ENCODE measurements at places on chromosomes 5 and 9. TPM values are rescaled to one million over a fixed set of nuclear protein-coding genes. Genes with fewer than 3 reads are reported as not detected.

DNA sequence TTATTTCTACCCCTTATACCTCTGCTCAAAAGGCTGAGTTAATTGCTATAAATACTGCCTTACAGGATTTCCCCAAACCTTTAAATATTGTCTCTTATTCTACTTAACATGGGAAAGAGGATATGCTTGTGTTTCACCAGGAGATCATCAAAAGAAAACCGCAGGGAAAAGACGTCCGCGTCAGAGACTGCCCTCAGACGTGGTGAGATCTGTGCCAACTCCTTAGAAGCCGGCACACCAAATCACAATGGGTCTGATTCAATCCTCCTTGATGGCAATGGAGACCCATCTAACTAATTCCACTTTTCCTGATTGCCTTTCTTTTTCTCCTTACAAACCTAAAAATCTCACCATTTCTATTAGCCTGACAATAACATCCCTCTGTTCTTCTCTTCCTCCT lies 55.0 kb downstream of the SH3PXD2B start:
- DNase-seq: no peak

GRCh38 chr9:81666123-81666522 lies 23.2 kb downstream of the TLE1 start:
- DNase-seq: no peak

- DNase-seq: no peak
These were observed 43.4 kb upstream of the PAM start for GRCh38 chr5:102711525-102712385.

GABRA6 gene
- not detected for polyA plus RNA-seq

- DNase-seq: no peak
These were observed 57.8 kb downstream of the C9orf153 start for GRCh38 chr9:86201474-86202337.

- DNase-seq: peak; percentile 40
These were observed 91.2 kb downstream of the RFX3 start for GRCh38 chr9:3434594-3434993.

- DNase-seq: no peak
These were observed 25.9 kb upstream of the GABRP start for GRCh38 chr5:170757669-170758068.

GRCh38 chr9:136837146-136837855 lies 5.0 kb upstream of the AJM1 start:
- DNase-seq: no peak

- DNase-seq: no peak
These were observed 113.8 kb upstream of the SPRY4 start for GRCh38 chr5:142438573-142438972.

DNA sequence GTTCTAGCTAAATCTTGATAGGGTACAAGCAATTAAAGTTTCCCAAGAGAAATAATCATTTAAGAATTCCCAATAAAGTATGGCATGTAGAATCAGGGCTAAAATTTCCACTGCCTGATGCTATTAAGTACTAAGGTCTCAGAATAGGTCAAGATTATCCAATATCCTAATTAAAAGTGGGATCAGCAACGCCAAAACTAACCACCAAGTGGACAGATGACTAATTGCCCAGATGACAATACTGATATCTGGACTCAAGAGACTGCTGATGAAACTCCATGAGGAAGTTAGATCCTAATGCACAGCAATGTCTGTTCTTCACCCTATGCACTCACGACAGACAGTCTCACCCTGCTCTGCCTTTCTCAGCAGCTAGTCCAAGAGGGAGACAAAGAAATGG lies 14.3 kb downstream of the DEPDC1B start:
- DNase-seq: no peak

- DNase-seq: no peak
These were observed 537.6 kb downstream of the CETN3 start for GRCh38 chr5:89871906-89872305.

- DNase-seq: no peak
These were observed 112.9 kb downstream of the MTX3 start for GRCh38 chr5:79878136-79878679.

LCN12 gene
- 20.4 TPM for polyA plus RNA-seq
